ENCODE measurements at places on chromosomes 6 and 20.

DNA sequence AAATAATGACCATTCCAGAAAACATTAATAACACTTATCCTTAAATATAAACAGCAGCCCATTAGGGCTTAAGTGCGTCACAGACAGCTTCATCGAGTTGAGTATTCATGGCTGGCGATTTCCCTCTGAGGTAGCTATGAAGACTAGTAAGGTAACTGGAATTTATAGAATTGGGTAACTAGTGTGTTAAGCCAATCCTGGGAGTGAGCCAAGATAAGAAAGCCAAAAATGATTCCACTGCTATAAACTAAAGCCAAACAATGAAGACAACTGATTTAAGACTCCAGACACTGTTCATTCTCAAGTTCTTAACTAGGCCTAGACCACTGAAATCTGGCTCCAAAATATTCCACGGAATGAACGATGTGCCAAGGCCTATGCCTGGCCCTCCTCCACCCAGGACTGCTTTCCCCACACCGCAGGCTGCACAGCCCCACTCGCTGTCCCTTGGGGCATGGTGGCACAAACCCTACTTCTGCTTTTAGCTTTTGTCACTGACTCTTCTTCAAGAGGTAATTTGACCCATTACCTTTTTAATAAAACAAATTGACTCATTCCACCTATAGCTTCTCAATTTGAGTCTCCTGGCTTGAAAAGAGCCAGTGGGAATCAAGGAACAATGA, 66.0 kb downstream of the BLOC1S5 start:
- H3K27me3 ChIP-seq: no peaks in the 10 kb centered on the region
- H3K4me3 ChIP-seq: no peak overlapping the region
- H3K36me3 ChIP-seq: no peaks in the 10 kb centered on the region
- no peak overlapping the region for H3K27ac ChIP-seq
- no peak for DNase-seq

GRCh38 chr6:80259118-80259517, 152.6 kb downstream of the BCKDHB start:
- H3K36me3 ChIP-seq: no peaks in the 10 kb centered on the region
- no peak for DNase-seq
- H3K27ac ChIP-seq: no peak overlapping the region
- no peak overlapping the region for H3K4me3 ChIP-seq
- peaks cover 8% of the 10 kb centered on the region for H3K4me1 ChIP-seq
- H3K27me3 ChIP-seq: no peaks in the 10 kb centered on the region

DNA sequence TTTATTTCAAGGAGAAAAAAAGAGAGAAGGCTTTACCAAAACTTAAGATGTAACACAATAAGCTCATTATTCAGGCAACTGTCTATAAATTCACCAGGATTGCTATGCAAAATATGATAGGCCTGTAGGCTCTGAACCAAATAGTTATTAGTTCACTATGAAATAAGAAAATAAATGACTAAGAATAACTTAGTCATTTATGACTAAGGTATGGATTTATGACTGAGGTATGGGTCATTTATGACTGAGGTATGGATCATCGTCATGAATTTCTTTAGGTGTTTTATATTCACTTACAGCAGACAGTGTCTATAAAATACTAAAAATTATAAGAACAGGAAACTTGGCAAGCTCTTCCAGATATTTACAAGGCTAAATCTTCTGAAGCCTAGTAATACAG, 52.1 kb upstream of the SNX9 start:
- H3K27me3 ChIP-seq: peaks cover 21% of the 10 kb centered on the region
- DNase-seq: no peak
- no peak overlapping the region for H3K27ac ChIP-seq
- H3K4me3 ChIP-seq: no peak overlapping the region
- H3K4me1 ChIP-seq: peaks cover 11% of the 10 kb centered on the region

DNA sequence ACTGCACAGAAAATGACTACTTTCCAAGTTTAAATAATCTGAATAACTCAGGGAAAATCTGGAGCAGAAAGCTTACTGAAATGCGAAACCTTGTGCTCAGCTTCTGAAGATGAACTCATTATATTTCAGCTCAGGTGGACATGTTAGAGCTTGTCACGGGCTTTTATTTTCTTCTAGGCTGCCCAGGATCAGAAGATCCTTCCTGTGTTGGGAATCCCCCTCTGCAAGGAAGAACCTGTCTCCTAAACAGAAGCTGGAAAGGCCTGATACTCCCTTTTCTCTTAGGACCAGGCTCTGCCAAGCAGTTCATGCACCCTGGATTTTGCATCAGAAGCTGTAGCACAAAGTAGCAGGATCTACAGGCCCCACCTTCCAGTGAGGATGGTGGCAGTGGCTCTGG, 5.1 kb upstream of the SLC2A12 start:
- no peak for DNase-seq
- H3K27ac ChIP-seq: no peak overlapping the region
- no peak overlapping the region for H3K4me3 ChIP-seq
- H3K36me3 ChIP-seq: peaks cover 2% of the 10 kb centered on the region
- peaks cover 23% of the 10 kb centered on the region for H3K4me1 ChIP-seq

GRCh38 chr6:165455488-165455887, 146.1 kb upstream of the C6orf118 start:
- H3K36me3 ChIP-seq: peaks cover 7% of the 10 kb centered on the region
- H3K4me3 ChIP-seq: no peak overlapping the region
- no peaks in the 10 kb centered on the region for H3K27me3 ChIP-seq
- H3K27ac ChIP-seq: no peak overlapping the region

DNA sequence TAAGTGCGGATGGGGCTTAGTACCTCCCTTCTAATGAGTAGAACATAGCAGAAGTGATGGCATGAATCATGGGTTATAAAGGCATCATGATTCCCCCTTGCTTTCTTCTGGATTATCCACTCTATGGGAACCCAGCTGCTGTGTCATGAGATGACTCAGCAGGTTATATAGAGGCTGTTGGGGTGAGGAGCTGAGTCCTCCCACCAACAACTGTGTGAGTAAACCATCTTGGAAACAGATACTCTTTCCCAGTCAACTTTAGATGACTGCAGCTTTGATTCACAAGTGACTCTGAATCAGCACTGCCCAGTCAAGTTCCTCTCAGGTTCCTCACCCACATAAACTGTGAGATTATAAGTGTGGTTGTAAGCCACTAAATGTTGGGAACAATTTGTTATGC, 46.3 kb downstream of the FAM83B start:
- H3K36me3 ChIP-seq: no peaks in the 10 kb centered on the region
- peaks cover 23% of the 10 kb centered on the region for H3K4me1 ChIP-seq
- no peak overlapping the region for H3K27ac ChIP-seq

GRCh38 chr6:150720774-150721233, 121.1 kb downstream of the PLEKHG1 start:
- peaks cover 8% of the 10 kb centered on the region for H3K36me3 ChIP-seq
- peak overlapping the region; percentile 42 for H3K4me3 ChIP-seq
- peak; percentile 47 for DNase-seq
- no peaks in the 10 kb centered on the region for H3K27me3 ChIP-seq
- peaks cover 23% of the 10 kb centered on the region for H3K4me1 ChIP-seq

All from Calu3 (cell line).